HFF-Myc (cell line): ENCODE measurements at places on chromosomes 5 and 9.

GRCh38 chr5:85484982-85485574, 1100.4 kb upstream of the EDIL3 start:
- no peak for DNase-seq

- DNase-seq: no peak
Observed at GRCh38 chr5:117094114-117094815, 519.6 kb upstream of the SEMA6A start.

DNA sequence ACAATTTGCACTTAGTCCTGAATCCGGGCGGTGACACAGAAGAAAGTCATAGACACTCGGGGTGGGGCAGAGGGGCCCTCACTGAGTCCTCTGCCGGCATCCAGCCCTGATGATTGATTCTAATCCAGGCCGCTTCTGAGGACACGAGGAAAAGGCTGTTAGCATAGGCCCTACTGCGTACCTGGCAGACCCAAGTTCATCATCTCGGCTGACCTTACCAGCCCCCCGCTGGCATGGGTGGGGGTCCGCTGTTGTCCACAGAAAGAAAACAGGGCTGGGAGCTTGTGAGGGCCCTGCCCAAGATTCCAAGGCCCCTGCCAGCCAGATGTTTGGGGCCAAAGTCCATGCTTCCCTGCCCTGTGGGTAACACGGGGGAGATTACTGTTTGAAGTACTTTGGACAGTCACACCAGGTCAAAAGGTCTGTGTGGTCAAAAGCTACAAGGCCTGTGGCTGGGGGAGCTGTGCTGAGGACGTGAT, 24.5 kb downstream of the ERGIC1 start:
- DNase-seq: no peak

- no peak for DNase-seq
Observed at GRCh38 chr5:157772127-157772526, 28.6 kb downstream of the LSM11 start.

- DNase-seq: no peak
Observed at GRCh38 chr5:143687604-143688003, 124.4 kb upstream of the HMHB1 start.

DNA sequence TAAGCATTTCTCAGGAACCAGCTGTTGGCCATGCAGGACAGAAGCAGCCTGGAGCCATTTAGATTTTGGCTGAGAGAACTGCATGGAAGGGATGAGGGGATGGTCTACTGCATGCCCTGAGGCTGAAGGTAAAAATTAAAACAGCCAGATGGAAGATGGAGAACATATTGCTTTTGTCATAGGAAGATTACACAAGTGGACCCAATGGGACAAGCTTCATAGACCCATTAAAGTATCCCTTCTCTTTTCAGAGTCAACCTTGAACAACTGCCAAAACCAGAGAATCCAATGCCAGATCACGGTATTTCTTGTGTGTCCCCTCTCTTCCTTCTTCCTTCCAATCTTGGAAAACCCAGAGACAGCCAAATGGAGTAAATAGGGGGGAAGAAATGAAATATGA, 253.4 kb downstream of the NR2F1-AS1 start:
- DNase-seq: no peak

DNA sequence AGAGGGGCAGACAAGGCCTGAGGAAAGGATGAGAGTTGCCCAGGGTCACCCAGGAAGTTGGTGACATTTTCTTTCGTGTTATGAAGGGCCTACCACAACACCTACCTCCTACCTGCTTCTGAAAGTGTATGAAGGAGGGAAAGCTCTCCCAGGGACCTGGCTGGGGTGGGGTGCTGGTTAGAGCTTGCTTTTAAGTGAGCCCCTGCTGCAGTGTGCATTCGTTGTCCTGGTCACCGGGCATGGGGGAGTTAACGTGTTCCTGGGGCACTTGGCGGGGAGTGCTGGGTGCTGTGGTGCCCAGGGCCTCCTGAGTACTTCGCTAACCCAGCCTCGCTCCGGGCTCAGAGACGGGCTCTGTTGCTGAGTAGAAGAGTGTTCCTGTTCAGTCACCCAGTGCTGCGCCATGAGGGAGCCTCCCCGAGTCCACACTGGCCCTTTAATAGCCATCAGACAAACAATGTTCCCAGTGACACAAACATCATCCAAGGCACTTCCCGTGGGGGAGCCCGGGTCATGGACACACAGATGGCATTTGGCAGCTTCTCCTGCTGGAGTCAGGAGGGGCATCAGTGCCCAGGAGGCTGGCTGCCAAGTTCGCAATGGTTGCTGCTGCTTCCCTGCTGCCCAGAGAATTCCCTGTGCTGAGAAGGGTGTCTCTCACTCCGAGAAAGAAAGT, 85.7 kb downstream of the AMBP start:
- DNase-seq: no peak

GRCh38 chr5:54804086-54804485, 181.3 kb downstream of the ESM1 start:
- no peak for DNase-seq

DNA sequence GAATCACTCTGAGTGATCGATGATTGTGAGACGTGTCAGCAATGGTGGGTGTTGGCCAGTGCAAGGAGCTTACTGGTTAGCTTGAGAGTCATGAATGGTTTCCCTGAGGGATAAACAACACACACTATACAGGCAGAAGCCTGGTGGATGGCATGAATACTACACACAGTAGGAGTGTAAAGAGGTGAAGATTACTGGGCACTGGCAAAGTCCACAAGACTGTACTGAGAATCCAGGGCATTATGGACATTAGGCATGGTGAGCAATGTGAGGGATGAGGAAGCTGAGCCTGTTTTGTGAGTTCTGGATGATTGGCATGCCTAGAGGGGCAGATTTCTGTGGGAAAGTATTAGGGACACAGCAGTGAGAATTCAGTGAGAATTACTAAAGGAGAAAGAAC, 71.3 kb downstream of the KDM4C start:
- no peak for DNase-seq

DNA sequence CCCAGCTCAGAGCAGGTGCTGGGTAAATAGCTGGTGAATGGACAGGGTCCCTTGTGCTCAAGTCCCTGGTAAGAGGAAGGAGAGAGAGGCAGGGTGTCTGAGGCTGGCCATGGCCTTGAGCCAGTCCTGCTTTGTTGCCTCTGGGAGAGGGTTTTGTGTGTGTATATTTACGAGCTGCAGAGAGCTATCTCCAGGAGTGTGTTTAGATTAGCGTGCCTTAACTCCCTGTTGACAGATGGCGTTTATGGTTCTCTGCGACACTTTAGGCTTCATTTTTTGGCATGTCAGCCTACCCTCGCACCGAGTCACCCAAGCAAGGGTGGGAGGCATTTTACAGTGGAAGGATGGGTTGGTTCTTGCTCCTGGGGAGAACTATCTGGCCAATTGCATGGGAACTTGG, 22.2 kb downstream of the HMCN2 start:
- no peak for DNase-seq

- no peak for DNase-seq
Observed at GRCh38 chr5:142568283-142568995, 117.5 kb downstream of the FGF1 start.

DNA sequence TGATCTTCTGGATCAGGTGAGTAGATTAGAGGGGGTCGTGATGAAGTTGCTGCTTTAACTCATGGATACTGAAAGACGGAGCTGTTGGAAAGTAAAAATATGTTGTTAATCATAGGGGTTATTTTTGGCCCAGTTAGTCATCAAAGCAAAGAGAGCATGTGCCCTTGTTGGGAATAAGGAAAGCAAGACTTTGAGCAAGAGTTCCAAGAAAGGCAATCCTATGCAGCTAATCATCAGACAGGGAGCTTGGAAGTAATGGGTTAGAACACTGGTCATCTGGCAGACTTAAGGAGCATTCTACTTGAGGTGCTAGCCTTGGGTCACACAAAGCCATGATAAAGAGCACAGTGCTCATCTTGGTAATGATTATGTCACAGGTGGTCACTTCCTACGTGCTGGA, 18.3 kb downstream of the ASPN start:
- DNase-seq: peak; percentile 85

DNA sequence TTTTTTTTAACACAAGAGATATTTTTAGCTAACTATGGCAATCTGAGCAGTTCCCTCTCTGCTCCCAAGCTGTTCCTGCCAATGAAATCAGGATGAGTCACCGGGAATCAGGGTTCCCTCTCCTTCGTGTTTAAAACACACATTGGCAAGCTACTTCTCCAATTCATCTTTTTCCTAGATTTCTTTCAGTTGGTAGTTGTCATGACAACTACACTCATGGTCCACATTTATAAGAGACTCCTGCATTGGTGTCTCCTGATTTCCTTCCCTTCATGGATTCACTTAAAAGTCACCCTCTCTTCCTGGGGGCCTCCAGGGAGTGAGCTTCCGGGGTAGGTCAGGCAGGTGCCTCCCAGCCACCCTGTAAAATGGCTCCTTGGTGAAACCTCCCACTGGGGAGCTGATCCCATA, 72.3 kb upstream of the NIPAL4 start:
- peak; percentile 89 for DNase-seq

- no peak for DNase-seq
Observed at GRCh38 chr5:8060953-8061429, 192.0 kb downstream of the MTRR start.

DNA sequence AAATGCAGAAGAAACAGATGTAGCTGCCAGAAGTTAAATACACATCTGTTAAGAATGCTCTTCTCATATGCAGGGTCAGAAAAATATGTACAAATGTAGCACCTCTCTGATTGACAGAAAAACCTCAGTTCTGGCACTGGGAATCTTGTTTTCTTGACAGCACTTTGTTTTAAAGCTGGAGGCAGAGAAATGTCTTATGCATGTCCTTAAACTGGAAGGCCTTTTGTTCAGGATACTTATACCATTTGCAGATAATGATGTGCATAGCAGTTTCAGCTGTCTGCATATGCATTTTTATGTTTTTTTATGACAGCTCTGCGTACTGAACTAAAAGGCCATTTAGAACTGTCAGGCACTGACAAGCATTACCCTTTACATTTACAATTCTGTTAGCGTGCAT, 567.9 kb downstream of the EBF1 start:
- DNase-seq: no peak

GRCh38 chr5:145157841-145158240, 677.3 kb downstream of the PRELID2 start:
- no peak for DNase-seq

GRCh38 chr5:61790678-61791077, 458.6 kb downstream of the ZSWIM6 start:
- no peak for DNase-seq

GRCh38 chr5:178235588-178235974, 3.0 kb upstream of the PHYKPL start:
- DNase-seq: no peak

- no peak for DNase-seq
Observed at GRCh38 chr5:58462154-58462553, 2.3 kb upstream of the PLK2 start.

- DNase-seq: no peak
Observed at GRCh38 chr5:81774374-81774773, 23.5 kb upstream of the SSBP2 start.

- DNase-seq: peak; percentile 59
Observed at GRCh38 chr5:55850839-55851674, at the start of gene IL31RA. Gene IL31RA (plus strand): TSS chr5:55851357. CDS start chr5:55851571, 214 bp downstream.

GRCh38 chr5:43073597-43074546, 33.8 kb upstream of the ANXA2R start:
- DNase-seq: no peak

- DNase-seq: peak; percentile 32
Observed at GRCh38 chr9:33737811-33738606, 57.4 kb upstream of the PRSS3 start.

GRCh38 chr5:163687414-163687813, 182.0 kb downstream of the MAT2B start:
- DNase-seq: no peak

DNA sequence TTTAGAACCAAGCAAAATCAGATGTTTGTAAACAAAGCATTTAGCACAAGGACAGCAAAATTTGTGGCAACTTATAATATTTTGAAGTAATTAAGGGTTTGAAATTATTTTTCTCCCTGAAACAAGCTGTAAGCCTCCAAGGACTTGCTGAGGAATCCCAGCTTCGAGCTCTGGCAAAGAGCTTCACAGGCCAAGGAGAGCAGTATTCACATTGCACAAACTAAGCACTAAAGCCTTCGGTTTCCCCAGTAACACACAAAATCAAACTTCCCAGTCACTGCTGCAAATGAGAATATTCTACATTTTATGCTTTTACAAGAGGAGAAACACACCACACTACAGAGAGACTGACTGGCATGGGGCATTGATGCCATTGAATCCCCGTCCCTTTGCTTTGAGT, 101.9 kb downstream of the WDR41 start:
- DNase-seq: no peak
